PC-9 (cell line): ENCODE measurements at places on chromosomes 7 and 10. TPM values are rescaled to one million over a fixed set of nuclear protein-coding genes. Genes with fewer than 3 reads are reported as not detected.

GRCh38 chr10:79223091-79224048, 123.9 kb upstream of the PPIF start:
- DNase-seq: no peak

DNA sequence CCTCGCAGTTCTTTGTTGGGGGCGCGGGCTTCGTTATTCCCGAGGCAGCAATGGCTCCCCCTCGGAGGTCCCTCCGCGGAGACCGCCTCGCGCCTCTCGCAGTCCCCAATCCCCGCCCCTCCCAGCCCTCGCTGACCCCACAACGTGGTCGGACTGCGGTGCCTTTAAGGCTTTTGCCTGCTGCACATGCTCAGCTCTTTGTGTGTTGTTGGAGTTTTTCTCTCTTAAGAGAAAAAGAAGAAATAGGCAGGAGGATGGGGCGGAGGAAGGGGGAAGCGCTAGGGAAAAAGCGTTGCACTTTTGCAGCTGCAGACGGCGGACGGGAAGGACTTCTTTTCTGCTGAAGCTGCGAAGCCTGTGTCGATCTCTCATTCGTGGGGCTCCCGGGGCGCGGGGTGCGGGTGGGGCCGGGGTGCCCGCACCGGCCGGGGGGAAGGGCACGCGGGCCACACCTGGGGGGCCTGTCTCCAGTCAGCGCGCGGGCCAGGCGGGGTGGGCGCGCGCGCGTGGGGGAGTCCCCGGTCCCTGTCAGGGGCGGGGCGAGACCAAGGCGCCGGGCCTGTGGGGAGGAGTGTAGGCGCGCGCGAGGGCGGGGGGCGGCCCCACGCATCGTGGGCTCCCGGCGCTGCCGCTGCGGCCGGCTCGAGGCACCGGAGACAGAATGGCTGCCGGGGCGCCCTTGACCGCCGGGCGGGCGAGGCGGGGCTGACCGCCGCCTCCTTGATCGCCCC, 445 bp upstream of the ATRNL1 start:
- no peak for DNase-seq

- DNase-seq: no peak
Observed at GRCh38 chr7:101231644-101232043, 6.0 kb downstream of the CLDN15 start.

- DNase-seq: no peak
Observed at GRCh38 chr7:150556521-150557138, 10.6 kb upstream of the GIMAP4 start.

DNA sequence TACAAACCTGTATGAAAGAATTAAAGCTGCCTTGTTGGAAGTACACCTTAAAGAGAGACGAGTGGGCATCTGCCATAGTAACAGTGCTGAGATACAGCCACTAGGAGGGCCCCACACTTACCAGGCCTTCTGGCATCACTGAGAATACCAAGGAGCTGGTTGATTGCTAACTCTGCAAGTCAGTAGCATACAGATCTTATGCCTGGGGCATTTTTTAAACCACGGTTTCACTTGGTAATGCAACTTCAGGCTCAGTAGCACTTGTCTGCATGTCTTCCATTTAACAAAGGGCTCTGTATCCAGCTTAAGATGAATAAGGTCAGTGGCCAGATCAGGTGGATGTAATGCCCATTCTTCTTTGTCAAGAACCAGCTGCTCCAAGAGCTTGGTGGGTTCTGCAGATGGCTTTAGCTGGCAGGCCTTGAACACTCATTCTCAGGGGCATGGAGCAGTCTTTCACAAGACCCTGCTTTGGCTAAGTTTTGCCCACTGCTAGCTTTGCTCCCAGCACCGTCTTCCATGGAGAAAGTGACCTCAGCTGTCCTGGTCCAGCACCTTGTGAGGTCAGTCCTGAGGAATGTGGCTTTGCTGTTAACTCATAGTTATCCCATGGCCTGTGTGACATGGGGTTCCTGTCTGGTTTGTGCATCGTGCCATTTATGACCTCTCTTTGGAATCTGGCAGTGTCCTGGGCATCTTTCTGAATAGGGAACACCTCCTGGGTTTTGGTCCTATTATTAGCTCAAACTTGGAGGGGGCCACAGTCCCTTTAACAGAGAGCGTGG, 68.1 kb downstream of the BMPER start:
- DNase-seq: no peak

- DNase-seq: no peak
Observed at GRCh38 chr7:37284285-37284684, 164.4 kb downstream of the ELMO1 start.

DNA sequence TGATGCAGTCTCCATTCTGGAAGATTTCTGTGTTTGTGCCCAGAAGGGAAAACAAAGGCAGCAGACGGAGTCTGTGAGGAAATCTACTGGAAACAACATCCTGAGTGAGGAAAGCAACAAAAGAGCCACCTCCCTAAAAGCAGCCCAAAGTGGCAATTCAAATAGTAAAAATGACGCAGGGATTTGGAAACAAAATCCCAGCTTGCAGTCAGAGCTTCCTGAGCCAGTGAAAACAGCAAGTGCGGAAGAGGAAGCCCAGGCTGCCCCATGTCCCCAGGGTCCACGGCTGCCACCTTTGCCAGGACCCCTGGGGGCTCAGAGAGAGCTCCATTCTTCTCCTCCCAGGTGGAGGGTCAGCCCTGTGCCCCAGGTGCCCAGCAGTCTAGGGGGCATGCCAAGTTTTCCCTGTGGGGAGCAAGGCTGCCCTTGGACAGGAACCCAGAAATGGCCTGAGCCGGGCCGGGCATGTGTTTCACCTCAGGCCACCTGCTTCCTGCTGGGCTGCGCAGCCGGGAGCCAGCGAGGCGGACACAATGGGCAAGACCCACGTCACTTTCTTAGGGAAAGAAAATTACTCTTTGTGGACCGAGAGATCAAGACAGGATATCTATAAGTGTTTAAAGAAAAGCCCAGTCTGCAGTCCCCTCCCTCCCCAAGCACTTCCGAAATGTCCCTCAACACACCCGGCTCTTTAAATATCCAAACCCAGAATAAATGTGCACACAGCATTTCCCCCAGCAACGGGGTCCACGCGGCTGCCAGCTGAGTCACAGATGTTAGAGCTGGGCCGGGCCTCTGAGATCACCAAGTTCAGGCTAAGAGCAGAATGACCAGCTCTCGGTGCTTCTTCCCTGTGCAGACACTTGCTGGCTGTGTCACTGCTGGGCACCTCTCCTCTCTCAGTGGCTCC, 231.1 kb downstream of the ARHGAP12 start:
- DNase-seq: no peak

GRCh38 chr7:54559401-54559800, 17.2 kb downstream of the VSTM2A start:
- DNase-seq: no peak

- no peak for DNase-seq
Observed at GRCh38 chr7:86453454-86453853, 190.3 kb upstream of the GRM3 start.

DNA sequence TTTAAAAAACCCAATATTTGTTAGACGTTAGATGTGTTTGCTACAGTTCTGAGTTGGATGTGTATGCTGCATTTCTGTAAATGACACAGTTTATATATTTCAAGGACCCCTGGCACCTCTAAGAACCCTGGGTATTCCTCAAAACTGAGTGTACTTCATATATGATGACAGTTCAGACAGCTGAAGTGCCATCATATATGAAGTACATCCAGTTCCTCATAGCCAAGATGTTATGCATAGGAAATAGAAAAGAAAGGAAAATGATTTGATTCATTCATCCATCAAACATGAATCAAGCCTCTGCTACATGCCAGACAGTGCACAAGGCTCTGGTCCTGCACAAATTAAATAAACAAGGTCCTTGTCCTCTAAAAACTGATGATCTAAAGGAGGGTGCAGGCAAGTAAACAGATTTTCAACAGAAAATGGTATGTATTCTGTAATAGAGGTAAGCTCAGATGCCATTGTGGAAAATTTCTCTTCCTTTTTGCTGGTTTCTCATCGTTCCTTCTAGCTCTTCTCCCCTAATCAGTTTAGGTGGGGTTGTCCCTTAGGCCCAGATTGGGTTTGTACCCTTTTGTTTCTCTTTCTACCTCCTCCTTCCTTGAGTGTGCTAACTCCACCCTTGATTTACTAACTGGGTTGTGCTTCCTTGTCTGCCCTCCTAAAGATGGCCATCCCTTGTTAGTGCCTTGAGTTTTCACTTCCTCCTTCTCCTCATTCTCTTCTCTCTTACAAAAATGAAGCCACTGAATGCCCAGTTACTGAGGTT, 25.3 kb upstream of the SMIM30 start:
- no peak for DNase-seq

DNA sequence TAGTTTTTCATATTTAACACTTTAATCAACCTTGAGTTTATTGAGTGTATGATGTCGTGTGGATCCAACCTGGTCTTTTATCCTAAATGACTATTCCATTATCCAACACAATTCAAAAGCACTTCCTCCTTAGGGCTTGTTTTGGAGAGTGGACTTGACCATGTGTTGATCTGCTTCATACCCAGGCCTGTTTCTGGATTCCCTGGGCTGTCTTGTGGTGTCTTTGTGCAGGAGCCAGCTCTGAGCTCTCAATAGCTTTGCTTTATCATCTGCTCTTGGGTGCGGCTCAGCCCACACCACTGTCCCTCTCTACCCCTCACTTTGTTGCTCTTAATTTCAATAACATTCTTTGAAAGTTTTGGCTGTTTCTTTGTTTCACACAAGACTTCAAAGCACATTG, 70.9 kb upstream of the CHST15 start:
- DNase-seq: no peak

- DNase-seq: no peak
Observed at GRCh38 chr10:20552382-20552781, 344.7 kb downstream of the NEBL start.

DNA sequence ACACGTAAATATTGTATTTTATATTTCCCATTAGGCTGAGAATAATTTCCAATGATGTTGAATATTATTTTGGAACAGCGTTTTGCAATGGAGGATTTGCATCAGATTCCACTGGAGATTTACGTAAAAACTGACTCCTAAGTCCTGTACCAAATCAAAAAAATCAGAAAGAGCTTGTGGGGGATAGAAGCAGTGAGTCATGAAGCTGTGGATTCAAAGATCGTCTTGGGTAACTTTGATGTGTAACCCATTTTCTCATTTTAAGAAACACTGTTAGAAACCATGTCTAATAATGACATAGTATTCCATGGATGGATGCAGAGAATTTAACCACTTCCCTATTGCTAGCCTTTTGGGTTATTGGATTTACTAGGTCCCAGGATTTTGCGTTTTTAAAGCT, 158.6 kb downstream of the INHBA start:
- no peak for DNase-seq

- DNase-seq: no peak
Observed at GRCh38 chr7:151486074-151486473, 33.6 kb downstream of the RHEB start.

GRCh38 chr7:48837266-48837665, 87.1 kb upstream of the CDC14C start:
- DNase-seq: no peak

- DNase-seq: no peak
Observed at GRCh38 chr7:157312941-157313340, 23.9 kb upstream of the DNAJB6 start.

- DNase-seq: no peak
Observed at GRCh38 chr10:79241990-79242619, 105.2 kb upstream of the PPIF start.

DNA sequence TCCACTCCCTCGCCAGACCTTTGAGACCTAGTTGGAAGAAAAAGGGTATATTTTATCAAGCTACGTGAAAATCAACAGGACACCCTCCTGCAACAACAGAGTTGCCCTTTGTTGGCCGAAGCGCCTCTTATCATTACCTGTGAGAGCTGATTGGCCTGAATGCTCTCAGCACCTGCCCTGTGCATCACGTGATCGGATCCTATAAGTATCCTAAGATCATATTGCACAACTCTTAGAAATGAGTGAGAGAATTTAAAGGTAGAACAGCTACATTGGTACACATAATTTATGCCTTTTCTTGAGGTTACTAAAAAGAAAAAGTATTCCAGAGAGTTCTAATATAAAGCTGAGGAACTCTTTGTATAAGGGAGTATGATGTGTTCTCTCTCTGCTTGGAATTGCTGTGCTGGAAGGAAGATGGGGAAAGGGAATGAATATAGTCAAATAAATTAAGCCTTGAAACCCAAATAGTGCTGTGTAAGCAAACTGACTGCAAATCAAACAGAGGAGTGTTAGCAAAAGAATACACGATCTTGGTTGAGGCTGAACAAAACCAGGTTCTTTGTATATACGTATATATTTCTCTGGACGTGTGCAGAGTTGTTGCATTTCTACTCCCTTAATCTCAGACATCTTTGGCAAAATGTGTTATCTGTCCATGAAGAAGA, 69.3 kb downstream of the LRRC4 start:
- DNase-seq: no peak

AKR1D1 gene
- total RNA-seq: not detected in 2 replicates

OR9A2 gene
- total RNA-seq: not detected in 2 replicates

HIPK2 gene
- 23.9 and 35.2 TPM in 2 replicates for total RNA-seq

NANOS1 gene
- total RNA-seq: 5.2 and 7.2 TPM in 2 replicates

NOD1 gene
- 16.5 and 20.5 TPM in 2 replicates for total RNA-seq

ENTPD1 gene
- not detected in 2 replicates for total RNA-seq

MBL2 gene
- total RNA-seq: not detected in 2 replicates

NHLRC2 gene
- 22.5 and 22.8 TPM in 2 replicates for total RNA-seq

SPAM1 gene
- not detected in 2 replicates for total RNA-seq

ADCY1 gene
- total RNA-seq: not detected in 2 replicates

SLC16A12 gene
- total RNA-seq: 0.65 and 0.74 TPM in 2 replicates

ALOX5 gene
- total RNA-seq: 66.5 and 86.8 TPM in 2 replicates

TES gene
- total RNA-seq: 210 and 306 TPM in 2 replicates

RTKN2 gene
- total RNA-seq: 16.1 and 18.5 TPM in 2 replicates

OPN1SW gene
- not detected in 2 replicates for total RNA-seq
